Daoy (cell line): ENCODE measurements at places on chromosomes 11 and 22. TPM values are rescaled to one million over a fixed set of nuclear protein-coding genes. Genes with fewer than 3 reads are reported as not detected.

C11orf98 gene
- 86.3 and 116 TPM in 2 replicates for total RNA-seq

TP53I11 gene
- total RNA-seq = 10.1 and 11.2 TPM in 2 replicates

SHANK2 gene
- 0.06 and 0.29 TPM in 2 replicates for total RNA-seq

SCGB1D2 gene
- total RNA-seq = not detected in 2 replicates

SGSM1 gene
- 0.12 TPM in 1 of 2 replicates, not detected in the other for total RNA-seq

UQCC3 gene
- total RNA-seq = 7.7 and 17.7 TPM in 2 replicates

NAALAD2 gene
- 0.63 and 1.9 TPM in 2 replicates for total RNA-seq

OR6T1 gene
- total RNA-seq = not detected in 2 replicates

DEFB131B gene
- total RNA-seq = not detected in 2 replicates

PRDM11 gene
- 2.4 and 2.7 TPM in 2 replicates for total RNA-seq

C1QTNF5 gene
- total RNA-seq = 0.51 and 1.9 TPM in 2 replicates

CBL gene
- 7.3 and 11.1 TPM in 2 replicates for total RNA-seq

SCT gene
- total RNA-seq = not detected in 2 replicates

FAM227A gene
- total RNA-seq = 0.06 and 0.80 TPM in 2 replicates

GLYATL2 gene
- 0.17 and 0.92 TPM in 2 replicates for total RNA-seq

MUC2 gene
- not detected in 2 replicates for total RNA-seq

BRSK2 gene
- 0.17 TPM in 1 of 2 replicates, not detected in the other for total RNA-seq

CLDN5 gene
- 0.11 TPM in 1 of 2 replicates, not detected in the other for total RNA-seq

OR51E2 gene
- total RNA-seq = 0.06 TPM in 1 of 2 replicates, not detected in the other

LRP4 gene
- total RNA-seq = 1.1 and 1.7 TPM in 2 replicates

VSIG10L2 gene
- not detected in 2 replicates for total RNA-seq

SHISAL1 gene
- total RNA-seq = 6.8 and 8.7 TPM in 2 replicates

OR5AK2 gene
- total RNA-seq = not detected in 2 replicates

UEVLD gene
- 21.9 and 28.6 TPM in 2 replicates for total RNA-seq

GNAZ gene
- 5.3 and 7.7 TPM in 2 replicates for total RNA-seq

JOSD1 gene
- total RNA-seq = 45.2 and 51.5 TPM in 2 replicates

CCDC116 gene
- total RNA-seq = 0.29 and 7.1 TPM in 2 replicates

TUBA8 gene
- 3.3 TPM in 1 of 2 replicates, not detected in the other for total RNA-seq

FOLH1 gene
- 0.09 TPM in 1 of 2 replicates, not detected in the other for total RNA-seq

KCNK7 gene
- total RNA-seq = not detected in 2 replicates

MAPK8IP2 gene
- total RNA-seq = 3.7 and 4.4 TPM in 2 replicates

LDHA gene
- 452 and 487 TPM in 2 replicates for total RNA-seq

RAB39A gene
- 15.6 and 15.7 TPM in 2 replicates for total RNA-seq

EXPH5 gene
- 1.5 and 1.8 TPM in 2 replicates for total RNA-seq

ANKK1 gene
- total RNA-seq = 0.06 TPM in 1 of 2 replicates, not detected in the other

DDTL gene
- total RNA-seq = 0.11 and 1.1 TPM in 2 replicates

NOX4 gene
- total RNA-seq = 2.7 and 6.8 TPM in 2 replicates

MISFA gene
- total RNA-seq = 0.63 and 6.4 TPM in 2 replicates

CD3E gene
- total RNA-seq = not detected in 2 replicates

TSSK2 gene
- not detected in 2 replicates for total RNA-seq

PAMR1 gene
- total RNA-seq = 0.17 and 0.33 TPM in 2 replicates

ACTN3 gene
- not detected in 2 replicates for total RNA-seq

P4HA3 gene
- total RNA-seq = 1.5 and 2.5 TPM in 2 replicates

IZUMO1R gene
- not detected in 2 replicates for total RNA-seq

DGAT2 gene
- 9.4 and 19.3 TPM in 2 replicates for total RNA-seq

DMC1 gene
- 0.06 TPM in 1 of 2 replicates, not detected in the other for total RNA-seq

TMPRSS5 gene
- total RNA-seq = 0.69 TPM in 1 of 2 replicates, not detected in the other

CRACR2B gene
- total RNA-seq = 5.3 and 9.0 TPM in 2 replicates

TMEM151A gene
- total RNA-seq = 0.60 TPM in 1 of 2 replicates, not detected in the other

PSMC3 gene
- total RNA-seq = 272 and 370 TPM in 2 replicates

BTBD18 gene
- not detected in 2 replicates for total RNA-seq

MRGPRX3 gene
- not detected in 2 replicates for total RNA-seq
